Spleen (tissue), 13 donors: ENCODE measurements at places on chromosomes 11 and 22. TPM values are rescaled to one million over a fixed set of nuclear protein-coding genes. Genes with fewer than 3 reads are reported as not detected.

CCDC116 gene
- 0.63 TPM for polyA plus RNA-seq

FADS3 gene
- polyA plus RNA-seq = 63.6 TPM

AIFM3 gene
- polyA plus RNA-seq = 5.3 TPM

ANAPC15 gene
- polyA plus RNA-seq = 59.7 TPM

OVCH2 gene
- not detected for polyA plus RNA-seq

CHEK1 gene
- 5.5 TPM for polyA plus RNA-seq

IFITM1 gene
- polyA plus RNA-seq = 327 TPM

GRCh38 chr22:37849089-37849751, at the start of gene EIF3L:
Gene EIF3L (plus strand): TSS chr22:37849419. CDS start chr22:37849450, 31 bp downstream.
- DNase-seq = peak; percentile 98

DNA sequence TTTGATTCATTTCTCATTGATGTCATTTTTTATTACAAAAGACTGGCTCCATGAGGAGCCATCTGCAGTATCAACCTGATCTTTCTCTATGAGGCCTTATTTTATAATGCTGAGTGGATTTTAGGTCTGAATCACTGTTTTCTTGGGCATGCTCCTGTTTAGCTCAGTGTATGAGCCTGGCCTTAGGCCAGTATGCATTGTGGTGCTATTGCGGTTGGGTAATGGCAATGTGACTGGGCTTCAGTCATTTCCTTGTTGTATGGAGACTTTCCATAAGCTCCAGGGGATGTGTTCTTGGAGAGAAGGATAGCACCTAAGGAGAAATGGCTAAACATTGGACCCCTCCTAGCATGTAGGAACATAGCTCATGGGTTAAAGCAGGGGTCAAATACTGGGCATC, 293.2 kb downstream of the NELL1 start:
- DNase-seq = no peak

DNA sequence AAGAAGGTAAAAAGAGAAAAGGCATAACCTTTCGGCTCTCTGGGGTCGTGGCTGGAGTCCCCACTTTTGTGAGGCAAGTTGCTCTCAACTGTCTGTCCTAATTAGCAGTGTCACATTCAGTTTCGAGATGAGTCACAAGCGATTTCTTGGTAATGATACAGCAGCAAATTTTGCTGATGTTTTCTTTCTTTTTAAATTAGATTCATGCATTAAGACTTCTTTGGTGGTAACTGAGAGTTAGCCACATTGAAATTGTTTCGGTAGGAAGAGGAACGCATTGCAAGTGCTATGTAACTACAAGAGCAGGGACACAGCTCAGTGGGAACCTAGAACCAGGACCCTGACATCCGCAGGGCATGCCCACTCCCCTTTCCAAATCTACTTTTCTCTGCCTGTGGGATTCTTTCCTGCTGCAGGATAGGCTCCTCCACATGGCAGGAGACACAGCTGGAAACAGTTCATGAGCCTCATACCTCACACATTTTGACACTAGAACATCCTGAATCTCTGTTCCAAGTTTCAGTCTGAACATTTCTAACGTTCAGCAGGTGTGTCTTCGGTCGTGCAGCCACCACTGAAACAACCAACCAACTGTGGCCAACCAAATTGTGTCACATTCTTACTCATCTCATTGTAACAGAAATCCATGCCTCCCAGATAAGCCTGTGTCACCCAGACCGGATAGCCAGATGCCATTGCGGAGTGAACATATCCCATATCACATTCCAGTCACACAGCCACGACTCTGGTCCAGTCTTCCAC, 987.6 kb downstream of the NTM start:
- DNase-seq = no peak

- DNase-seq = no peak
Observed at GRCh38 chr11:19602406-19602805, 110.2 kb upstream of the NAV2 start.

GRCh38 chr11:35751664-35752061, 89.1 kb downstream of the TRIM44 start:
- DNase-seq = no peak

GRCh38 chr11:69106031-69106811, 49.5 kb upstream of the SMIM38 start:
- DNase-seq = no peak

- no peak for DNase-seq
Observed at GRCh38 chr22:17079572-17079971, 5.2 kb upstream of the IL17RA start.

DNA sequence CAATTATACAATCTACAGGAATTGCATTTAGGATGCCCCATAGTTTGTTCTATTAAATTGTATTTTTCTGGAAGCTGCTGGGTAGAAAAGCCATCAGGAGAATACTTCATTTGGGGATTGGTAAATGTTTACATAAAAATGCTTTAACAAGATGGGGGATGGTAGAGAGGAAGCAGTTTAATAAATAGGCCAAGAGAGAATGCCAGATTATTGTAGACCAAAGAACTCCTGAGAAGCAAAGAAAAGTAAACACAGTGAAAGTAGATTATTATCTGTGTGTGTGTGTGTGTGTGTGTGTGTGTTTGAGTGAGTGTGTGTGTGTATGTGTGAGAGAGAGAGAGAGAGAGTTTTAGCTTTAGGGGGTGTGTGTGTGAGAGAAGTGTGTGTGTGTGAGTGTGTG, 820.4 kb upstream of the CCDC90B start:
- DNase-seq = no peak

- DNase-seq = no peak
Observed at GRCh38 chr22:35384527-35384926, 3.6 kb downstream of the HMOX1 start.

DNA sequence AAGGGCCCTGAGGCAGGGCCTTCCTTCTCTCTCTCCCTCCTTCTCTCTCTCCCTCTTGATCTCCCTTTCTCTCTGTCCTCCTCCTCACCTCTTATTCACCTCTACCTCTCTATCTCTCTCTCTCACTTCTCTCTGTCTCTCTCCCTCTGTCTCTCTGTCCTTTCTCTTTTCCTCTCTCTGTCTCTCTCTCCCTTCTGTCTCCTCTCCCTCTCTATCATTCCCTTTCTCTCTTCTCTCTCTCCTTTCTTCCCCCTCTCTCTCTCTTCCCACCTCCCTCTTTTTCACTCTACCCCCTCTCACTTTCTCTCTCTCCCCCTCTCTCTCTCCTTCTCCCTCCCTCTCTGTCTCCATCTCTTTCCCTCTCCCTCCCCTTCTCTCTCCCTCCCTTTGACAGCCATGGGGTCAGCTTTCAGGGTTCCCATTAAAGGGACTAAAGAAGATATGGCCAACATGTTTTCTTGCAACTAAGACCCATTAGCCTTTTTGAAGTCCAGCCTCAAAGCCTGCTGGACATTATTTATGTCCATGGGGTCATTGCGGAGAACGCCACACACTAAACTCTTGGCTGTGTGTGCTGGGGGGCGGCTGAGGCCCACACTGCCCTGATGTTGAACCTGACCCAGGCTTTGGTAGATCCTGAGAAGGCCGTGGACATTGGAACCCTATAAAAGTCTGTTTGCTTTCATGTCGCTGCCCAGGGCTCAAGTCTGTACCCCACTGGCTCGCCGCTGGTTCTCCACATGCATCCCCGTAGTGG, 15.0 kb downstream of the ANO1 start:
- DNase-seq = no peak

GRCh38 chr11:67268081-67268961, 2.0 kb downstream of the GRK2 start:
- peak; percentile 87 for DNase-seq

DNA sequence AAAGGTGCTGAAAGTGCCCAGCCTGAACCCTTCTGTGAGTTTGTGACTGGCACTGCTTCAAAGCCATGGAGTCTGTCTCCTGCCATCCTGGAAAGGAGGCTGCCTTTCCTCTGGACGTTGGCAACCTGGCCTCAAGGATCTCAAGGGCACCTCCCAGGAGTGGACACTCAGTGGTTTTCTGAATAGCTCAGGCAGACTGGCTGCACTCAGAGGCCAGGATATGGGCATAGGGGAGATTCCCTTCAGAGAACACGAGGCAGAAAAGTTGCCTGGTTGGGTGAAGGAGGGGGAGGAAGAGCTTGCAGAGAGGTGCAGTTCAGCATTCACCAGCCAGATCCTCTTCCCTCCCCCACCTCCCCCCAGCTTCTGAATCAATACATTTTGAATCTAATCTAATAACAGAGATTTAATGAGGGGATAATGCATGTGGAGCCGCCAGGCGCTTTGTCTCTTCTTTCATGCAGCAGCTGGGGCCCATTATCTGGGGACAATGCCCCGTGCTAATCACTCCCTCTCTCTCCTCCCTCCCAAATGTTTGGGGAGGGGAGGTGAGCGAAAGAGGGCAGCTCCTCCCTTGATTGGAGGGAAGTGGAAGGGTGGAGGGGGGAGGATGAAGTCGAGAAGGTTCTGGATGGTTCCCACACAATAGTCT, 17.7 kb downstream of the HTR3A start:
- DNase-seq = peak; percentile 41

DNA sequence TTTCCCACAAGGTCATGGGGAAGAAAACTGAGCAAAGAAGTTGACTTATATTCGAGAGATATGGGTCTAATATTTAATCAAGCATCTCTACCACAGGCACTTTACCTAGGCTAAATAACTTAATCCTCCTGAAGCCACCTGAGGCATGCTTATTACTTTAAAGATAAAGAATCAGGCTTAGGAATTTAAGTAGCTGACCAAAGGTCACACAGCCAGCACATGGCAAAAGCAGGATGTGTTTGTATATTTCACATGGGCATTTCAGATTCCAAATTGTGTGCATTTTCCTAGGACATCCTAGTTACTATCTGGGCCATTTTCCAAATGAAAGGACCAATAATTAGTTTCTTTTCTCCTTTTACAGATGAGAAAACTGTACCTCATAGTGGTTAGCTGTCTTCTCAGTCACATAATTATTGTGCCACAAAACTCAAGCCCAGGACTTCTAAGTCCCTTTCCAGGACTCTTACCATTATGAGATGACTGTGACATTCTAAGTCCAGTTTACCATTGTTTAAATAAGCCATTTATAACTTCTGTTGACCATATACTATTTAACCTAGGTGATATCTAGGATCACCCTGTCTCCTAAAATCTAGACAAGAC, 112.1 kb upstream of the ZC3H12C start:
- DNase-seq = no peak

GRCh38 chr11:134578807-134579723, 167.0 kb upstream of the B3GAT1 start:
- DNase-seq = no peak
